HFFc6 (cell line): ENCODE measurements at places on chromosomes 5 and 9. TPM values are rescaled to one million over a fixed set of nuclear protein-coding genes. Genes with fewer than 3 reads are reported as not detected.

DNA sequence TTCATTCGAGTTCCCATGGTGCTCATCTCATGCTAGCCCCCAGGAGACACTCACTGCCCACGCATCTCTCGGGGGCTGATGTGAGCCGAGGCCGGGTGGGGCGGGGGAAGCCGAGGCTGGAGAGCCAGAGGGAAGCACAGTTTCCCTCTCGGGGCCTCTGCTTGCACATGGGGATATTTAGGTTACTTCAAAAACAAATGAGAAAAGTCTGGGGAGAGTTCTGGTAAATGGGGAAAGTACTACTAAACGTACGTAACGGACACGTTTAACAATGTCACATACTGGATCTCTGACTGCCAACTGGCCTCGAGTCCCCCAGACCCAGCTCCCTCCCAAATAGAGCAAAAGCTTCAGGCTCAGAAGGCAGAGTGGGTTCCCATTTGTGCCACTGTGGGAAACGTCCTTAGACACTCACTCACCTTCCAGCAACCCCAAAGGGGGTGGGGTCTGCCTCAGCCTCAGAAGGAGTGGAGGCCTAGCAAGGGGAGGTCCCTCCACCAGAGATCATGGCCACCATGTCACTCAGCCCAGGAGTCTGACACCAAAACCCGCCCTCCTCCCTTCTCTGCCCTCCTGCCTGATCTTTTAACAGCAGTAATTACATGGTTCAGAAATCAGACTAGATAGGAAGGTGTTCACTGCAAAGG, 33.8 kb upstream of the NTNG2 start:
- DNase-seq: no peak

CCL28 gene
- 0.15 TPM in 1 of 3 replicates, not detected in the others for total RNA-seq

DNA sequence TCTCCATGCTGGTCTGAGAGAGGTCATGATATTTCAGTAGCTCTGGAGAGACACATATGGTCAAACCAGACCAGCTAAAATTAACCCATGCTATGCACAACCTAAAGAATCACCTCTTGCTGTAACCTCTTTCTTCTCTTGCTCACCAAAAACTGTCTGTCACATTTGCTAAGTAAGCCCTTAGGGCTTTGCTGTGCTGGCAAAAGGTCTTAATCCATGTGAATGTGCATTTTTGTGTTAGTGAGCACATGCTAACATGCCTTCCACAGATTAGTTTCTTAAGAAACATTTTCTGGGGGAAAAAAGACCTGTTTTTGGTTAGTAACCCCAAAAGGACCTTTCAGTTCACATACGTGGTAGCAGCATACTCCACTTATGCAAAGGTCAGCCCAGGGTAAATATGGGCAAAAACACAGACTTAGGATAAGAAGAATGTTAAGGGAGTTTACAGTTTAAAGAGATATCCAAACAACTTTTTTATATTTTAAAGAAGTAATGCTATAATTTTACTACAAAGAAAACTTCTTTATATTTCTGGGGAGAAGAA, 124.2 kb upstream of the CCDC152 start:
- no peak for DNase-seq

- DNase-seq: peak; percentile 80
Measured at GRCh38 chr9:37776328-37776727, 8.5 kb downstream of the EXOSC3 start.

GRCh38 chr5:140319833-140320232, 16.9 kb upstream of the PFDN1 start:
- no peak for DNase-seq

DNA sequence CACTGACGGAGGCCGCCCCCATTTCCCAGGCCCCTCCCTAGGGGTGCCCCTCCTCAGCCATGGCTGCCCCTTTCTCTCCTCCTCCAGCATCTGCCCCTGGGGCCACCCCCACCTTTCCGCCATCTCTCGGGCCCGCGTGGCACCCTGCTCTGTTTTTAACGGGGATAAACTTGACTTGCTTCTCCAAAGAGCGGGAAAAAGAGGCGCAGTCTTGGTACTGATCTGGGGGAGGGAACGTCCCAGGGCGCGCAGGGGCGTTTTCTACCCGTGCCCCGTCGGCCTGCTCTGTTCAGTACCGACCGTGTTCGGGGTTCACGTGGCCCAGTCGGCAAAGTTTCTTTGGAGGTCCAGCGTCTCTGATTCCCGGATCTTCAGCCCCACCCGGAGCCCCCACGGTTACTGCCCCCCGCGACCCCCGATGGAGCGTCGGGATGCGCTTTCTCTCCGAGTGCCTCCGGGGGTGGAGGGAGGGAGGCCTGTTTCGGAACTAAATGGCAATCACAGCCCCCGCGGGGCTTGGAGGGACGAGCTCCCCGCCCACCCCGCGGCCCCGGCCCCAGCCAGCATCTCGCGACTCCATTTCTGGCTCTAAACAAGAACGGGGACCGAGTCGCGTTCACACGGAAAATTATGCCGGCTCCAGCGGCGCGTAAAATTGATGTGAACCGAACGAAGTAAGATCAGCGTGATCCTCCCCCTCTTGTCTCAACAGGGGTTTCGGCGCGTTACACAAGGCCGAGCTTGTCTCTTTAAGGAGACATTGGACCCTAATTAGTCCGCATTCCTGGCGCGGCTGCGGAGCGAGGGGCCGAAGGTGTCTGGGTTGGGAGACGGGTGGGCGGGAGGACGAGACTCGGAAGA, 1.1 kb upstream of the TLE4 start:
- peak; percentile 59 for DNase-seq

GRCh38 chr5:167934551-167934971, 356.9 kb upstream of the WWC1 start:
- DNase-seq: no peak

PCDHA6 gene
- total RNA-seq: not detected in 3 replicates

FBXL7 gene
- 12.7 to 16.3 TPM (median 13.8 TPM) in 3 replicates for total RNA-seq

DNA sequence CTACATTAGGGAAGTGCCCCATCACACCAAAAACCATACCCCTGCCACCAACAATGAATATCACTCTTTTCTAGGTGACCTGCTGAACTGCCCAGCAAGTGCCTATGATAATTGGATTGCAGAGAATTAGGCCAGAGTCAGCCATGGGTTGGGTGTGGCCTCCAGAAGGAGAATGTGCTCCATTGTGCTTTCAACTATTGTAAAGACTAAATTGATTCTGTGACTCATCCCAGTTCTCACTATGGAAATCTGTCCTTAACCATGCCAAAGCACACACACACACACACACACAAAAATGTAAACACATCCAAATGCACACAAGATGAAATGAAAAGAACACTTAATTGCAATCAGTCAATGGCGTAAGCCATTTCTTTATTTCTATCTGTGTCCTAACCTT, 25.7 kb downstream of the DRD1 start:
- no peak for DNase-seq

DNA sequence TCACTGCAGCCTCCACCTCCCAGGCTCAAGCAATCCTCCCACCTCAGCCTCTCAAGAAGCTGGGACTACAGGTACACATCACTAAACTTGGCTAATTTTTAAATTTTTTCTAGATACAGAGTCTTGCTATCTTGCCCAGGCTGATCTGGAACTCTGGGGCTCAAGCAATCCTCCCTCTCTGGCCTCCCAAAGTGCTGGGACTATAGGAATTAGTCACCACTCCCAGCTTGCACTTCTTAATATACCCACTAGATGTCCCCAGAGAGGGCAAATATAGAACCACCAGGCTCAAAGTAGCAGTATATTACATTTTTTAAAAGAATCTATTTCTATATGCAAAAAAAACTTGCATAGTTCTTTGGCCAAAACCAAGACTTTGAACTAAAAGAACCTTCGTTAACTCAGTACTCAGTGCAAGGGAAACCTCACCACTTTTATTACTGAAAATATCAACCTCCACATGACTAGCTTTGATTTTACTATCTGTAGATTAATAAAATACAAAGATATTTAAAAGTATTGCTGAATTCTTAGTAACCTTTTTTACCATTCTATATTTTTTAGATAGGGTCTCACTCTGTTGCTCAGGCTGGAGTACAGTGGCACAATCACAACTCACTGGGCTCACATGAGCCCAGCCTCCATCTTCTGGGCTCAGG, 25.8 kb upstream of the HSD17B3 start:
- peak; percentile 61 for DNase-seq

NTRK2 gene
- 0.11 and 0.83 TPM in 2 replicates for total RNA-seq

TMEM215 gene
- not detected in 3 replicates for total RNA-seq

CCL21 gene
- total RNA-seq: not detected in 3 replicates
